Stimulated activated effector memory CD8-positive, alpha-beta T cell treated with anti-CD3 and anti-CD28 coated beads, Interleukin-12 subunit alpha, Interleukin-12 subunit beta, amount 100 ng/mL, for 72 hours (primary cell): ENCODE measurements at places on chromosomes 12 and 14.

DNA sequence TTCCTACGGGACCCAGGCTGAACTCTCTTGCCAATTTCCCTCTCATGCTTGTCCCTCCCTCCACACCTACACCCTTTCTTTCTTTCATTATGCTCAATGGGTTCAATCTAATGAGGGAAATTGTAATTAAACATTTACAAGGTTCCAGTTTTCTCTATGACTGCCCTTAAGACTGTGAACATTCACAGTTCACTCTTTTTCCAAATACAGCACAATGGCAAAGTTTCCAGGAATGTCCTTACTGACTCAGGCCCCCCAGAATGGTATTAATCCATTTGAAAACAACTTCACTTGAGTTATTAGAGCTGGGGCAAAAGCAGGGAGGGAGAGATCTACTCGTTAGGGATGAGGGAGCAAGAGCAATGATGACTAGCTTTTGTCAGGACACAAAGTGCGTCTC, 892.1 kb downstream of the NRXN3 start:
- no peak for DNase-seq

DNA sequence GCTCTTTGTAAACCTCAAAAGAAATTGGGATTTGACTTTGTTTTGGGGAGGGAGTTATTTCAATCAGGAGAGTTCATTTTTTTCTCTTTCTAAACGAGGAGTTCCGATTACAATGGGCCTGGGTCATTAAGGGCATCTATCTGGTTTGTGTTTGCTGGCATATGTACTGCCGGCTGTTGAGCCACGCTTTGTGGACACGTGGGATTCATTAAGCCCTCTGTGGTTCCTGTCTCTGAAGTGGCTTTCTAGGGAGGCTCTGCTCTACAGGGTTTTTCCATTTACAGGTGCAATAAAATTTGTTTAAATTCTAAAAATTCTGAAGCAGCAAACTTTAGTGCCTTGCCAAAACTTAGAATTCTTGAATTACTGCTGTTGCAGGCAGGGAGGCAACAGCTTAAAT, 57.9 kb downstream of the GNS start:
- DNase-seq = no peak

- no peak for DNase-seq
Observed at GRCh38 chr14:24535737-24536136, 27.7 kb upstream of the CMA1 start.

DNA sequence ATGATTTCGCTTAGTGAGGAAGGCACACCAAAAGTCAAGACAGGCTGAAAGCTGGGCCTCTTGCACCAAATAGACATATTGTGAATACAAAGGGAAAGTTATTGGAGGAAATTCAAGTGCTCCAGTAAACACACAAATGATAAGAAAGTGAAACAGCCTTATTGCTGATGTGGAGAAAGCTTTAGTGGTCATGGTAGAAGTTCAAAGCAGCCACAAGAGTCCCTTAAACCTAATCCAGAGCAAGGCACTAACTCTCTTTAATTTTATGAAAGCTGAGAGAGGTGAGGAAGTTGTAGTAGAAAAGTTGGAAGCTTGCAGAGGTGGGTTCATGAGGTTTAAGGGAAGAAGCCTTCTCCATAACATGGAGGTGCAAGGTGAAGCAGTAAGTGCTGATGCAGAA, 988.3 kb downstream of the VRK1 start:
- DNase-seq = no peak

DNA sequence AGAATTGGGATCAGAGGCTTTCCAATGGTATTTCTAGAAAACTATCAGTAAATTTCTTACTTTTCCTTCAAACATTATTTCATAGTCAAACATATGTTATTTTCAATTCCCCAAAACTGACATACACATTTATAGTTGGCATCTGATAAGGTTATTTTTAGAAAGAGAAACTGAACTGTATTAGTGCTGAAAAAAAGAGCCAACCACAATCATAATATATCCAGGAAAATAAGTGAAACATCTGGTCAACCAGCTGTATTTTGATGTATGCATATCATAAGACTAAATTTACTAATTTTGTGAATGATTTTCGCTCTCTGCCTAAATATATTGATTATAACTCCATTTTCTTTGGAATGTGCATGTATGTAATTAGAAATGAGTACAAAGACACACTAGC, 554.2 kb downstream of the FLRT2 start:
- no peak for DNase-seq

- no peak for DNase-seq
Observed at GRCh38 chr12:105224399-105224798, 11.6 kb downstream of the APPL2 start.

- no peak for DNase-seq
Observed at GRCh38 chr12:67909091-67909531, 80.1 kb upstream of the IFNG-AS1 start.
